Activated naive CD4-positive, alpha-beta T cell (primary cell): ENCODE measurements at places on chromosomes 1 and 21.

- DNase-seq = no peak
Observed at GRCh38 chr1:248045209-248045608, 1.4 kb upstream of the OR2L3 start.

- DNase-seq = no peak
Observed at GRCh38 chr1:145949219-145949618, 8.6 kb downstream of the LIX1L start.

DNA sequence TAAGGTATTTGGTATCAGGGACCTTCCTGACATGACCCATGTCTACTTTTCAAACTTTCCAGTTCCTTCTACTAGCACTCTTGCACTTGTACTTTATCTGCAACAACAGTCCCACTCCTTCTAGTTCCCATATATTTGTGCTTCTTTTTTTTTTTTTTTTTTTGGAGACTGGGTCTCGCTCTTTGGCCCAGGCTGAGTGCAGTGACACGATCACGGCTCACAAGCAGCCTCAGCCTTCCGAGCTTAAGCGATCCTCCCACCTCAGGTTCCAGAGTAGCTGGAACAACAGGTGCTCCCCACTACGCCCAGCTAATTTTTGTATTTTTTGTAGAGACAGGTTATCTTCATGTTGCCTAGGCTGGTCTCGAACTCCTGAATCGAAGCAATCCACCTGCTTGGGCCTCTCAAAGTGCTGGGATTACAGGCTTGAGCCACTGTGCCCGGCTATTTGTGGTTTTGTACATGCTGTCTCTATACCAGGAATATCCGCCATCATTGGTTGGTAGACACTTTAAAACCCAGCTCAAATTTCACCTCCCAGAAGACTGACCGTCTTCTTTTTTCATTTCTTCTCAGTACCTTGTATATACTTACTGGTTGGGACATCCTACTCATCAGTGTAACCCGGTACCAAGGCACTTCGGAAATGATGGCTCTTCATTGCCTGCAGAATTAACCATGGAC, 1.1 kb downstream of the ZMYM1 start:
- no peak for DNase-seq

DNA sequence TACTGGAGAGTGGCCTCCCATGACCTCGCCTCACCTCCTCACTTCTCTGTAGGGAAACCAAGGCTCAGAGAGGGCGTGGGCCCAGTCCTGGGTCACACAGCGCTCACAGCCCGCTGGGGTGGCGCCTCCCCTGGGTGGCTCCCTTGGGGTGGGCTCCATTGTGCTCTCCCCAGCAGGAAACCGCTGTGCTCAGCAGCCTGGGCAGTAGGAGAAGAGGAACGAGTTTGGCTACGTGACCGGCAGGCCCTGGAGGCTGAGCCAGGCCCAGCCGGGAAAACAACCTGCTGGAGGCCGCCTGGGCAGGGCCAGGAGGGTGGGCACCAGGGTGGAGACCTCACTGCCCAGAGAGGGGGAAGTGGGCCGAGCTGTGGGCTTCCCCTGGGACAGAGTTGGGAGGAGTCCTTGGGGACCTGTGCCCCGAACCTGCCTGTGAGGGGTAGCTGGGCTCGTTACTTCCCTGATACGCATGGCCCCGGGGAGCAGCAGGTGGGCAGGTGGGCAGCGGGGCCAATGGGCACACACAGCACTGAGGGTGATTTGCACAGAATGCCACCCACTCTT, 15.0 kb upstream of the FAM131C start:
- no peak for DNase-seq

GRCh38 chr1:117295001-117295400, 72.2 kb upstream of the MAN1A2 start:
- no peak for DNase-seq

GRCh38 chr1:155979597-155980343, 1.4 kb upstream of the ARHGEF2 start:
- DNase-seq = no peak

- no peak for DNase-seq
Observed at GRCh38 chr1:237804516-237804915, 86.2 kb downstream of the ZP4 start.
